ENCODE measurements at places on chromosomes 12 and 14. TPM values are rescaled to one million over a fixed set of nuclear protein-coding genes. Genes with fewer than 3 reads are reported as not detected.
A peak's percentile ranks its signal among the peaks of the same experiment; 100 is the strongest.

Gene KRT77
- total RNA-seq: not detected

Gene TEX22
- 0.07 TPM for total RNA-seq

Gene GRIP1
- total RNA-seq: 0.12 TPM

GRCh38 chr12:129193263-129193871 lies 340.1 kb downstream of the GLT1D1 start:
- no peak for DNase-seq

DNA sequence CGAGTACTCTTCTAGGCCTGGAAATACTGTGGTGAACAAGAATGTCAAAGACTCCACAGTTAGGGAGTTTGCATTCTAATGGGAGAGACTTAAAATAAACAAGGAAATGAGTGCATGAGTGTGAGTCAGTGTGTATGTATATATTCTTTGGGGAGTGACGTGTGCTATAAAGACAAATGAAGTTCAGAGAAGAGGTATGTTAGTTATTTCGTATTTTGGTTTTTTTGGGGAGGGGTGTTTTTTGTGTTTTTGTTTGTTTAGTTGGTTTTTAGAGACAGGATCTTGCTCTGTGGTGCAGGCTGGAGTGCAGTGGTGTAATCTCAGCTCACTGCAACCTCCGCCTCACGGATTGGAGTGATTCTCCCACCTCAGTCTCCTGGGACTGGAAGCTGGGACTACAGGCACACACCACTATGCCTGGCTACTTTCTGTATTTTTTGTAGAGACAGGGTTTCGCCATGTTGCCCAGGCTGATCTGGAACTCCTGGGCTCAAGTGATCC lies 74.3 kb downstream of the SRGAP1 start:
- DNase-seq: peak; percentile 85

DNA sequence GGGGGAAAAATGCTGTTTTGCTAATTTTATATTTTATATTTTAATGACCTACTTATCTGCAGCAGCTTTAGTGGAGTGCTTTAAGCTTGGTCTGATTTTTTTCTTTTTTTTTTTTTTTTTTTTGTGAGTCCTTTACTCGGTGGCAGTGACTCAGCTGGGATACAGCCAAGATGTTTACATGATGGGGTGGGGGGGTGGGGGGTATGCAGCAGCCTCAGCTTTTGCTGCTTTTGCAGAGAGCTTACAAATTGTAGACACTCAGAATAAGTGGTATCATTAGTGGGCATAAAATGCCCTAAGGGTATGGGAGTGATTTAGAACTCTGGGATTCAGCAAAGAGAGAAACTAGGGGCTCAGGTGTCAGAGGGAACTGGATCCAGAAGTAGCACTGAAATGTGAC lies 38.2 kb upstream of the ARHGAP5 start:
- peak; percentile 84 for DNase-seq

- DNase-seq: no peak
Measured at GRCh38 chr14:99947695-99948094, 117.5 kb upstream of the EVL start.

DNA sequence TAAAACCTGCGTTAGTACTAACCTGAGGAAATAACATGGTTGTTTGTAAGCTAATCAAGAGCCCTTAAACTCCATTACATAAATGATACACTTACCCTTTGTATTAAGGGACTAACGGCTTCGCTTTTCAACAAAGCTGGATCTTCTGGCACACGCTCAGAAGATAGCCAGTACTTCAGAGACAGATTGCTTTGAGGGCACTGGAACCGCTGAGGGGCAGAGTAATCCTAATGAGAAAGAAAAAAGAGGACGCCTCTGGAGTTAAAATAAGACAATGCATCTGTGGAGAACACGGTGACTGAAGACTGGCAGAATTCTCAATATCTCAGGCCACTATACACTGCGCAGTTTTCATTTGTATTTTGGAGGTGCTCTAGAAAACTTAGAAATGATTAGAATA lies 1.5 kb upstream of the KTN1 start:
- no peak for DNase-seq

- DNase-seq: peak; percentile 68
Measured at GRCh38 chr14:32608857-32609256, 279.8 kb downstream of the AKAP6 start.

- no peak for DNase-seq
Measured at GRCh38 chr12:51381226-51382079, 9.8 kb downstream of the GALNT6 start.

- DNase-seq: peak; percentile 71
Measured at GRCh38 chr12:55713721-55714120, 2.1 kb upstream of the BLOC1S1 start.

- DNase-seq: no peak
Measured at GRCh38 chr14:105333613-105334364, 19.2 kb downstream of the PACS2 start.

DNA sequence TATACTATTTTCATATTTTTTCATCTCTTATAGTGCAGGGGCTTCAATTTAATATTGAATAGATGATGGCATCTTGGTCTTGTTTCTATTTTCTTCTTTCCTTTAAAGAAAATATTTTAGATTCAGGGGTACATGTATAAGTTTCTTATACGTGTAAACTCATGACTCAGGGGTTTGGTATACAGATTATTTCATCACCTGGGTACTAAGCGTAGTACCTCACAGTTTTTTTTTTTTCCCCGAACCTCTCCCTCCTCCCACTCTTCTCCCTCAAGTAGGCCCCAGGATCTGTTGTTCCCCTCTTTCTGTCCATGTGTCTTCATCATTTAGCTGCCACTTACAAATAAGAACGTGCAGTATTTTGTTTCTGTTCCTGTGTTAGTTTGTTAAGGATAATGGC lies 172.6 kb downstream of the TMTC3 start:
- no peak for DNase-seq

- peak; percentile 44 for DNase-seq
Measured at GRCh38 chr14:38107216-38107631, 100.5 kb upstream of the SSTR1 start.

DNA sequence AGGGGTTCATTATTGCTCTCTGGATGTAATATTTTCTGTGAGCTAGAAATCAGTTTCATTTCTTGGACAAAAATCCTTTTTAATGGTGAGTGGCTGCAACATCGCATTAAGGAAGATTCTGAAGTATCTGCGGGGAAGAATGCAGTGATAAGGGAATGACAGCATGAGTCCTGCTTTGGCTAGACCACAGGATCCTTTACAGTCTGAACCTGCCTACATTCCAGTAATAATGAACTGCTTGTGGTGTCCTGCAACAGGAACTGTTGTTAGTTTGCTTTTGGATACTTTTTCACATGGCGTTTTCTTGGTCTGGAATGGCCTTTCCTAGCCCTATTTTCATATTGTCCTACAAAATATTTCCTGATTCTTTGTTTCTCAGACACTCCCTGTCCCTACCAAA lies 15.7 kb downstream of the MDM2 start:
- no peak for DNase-seq
